A549 (cell line): ENCODE measurements at places on chromosomes 7 and 10. TPM values are rescaled to one million over a fixed set of nuclear protein-coding genes. Genes with fewer than 3 reads are reported as not detected.
A peak's percentile ranks its signal among the peaks of the same experiment; 100 is the strongest.

GRID1 gene
- polyA plus RNA-seq = 0.10 to 0.14 TPM (median 0.12 TPM) in 3 replicates

TRIP6 gene
- 38.2 to 38.5 TPM (median 38.3 TPM) in 3 replicates for polyA plus RNA-seq

EPO gene
- not detected in 3 replicates for polyA plus RNA-seq

LRRC27 gene
- 6.5 to 8.3 TPM (median 6.9 TPM) in 3 replicates for polyA plus RNA-seq

MYO1G gene
- polyA plus RNA-seq = 0.04 to 0.12 TPM (median 0.06 TPM) in 3 replicates

ZNF735 gene
- polyA plus RNA-seq = not detected in 3 replicates

FBXO24 gene
- 0.13 to 0.37 TPM (median 0.19 TPM) in 3 replicates for polyA plus RNA-seq

IKZF1 gene
- not detected in 3 replicates for polyA plus RNA-seq

STAMBPL1 gene
- polyA plus RNA-seq = 25.8 to 29.0 TPM (median 28.2 TPM) in 3 replicates

EIF5AL1 gene
- 1.5 to 5.7 TPM (median 4.1 TPM) in 3 replicates for polyA plus RNA-seq

SFRP4 gene
- polyA plus RNA-seq = 7.4 to 9.8 TPM (median 8.4 TPM) in 3 replicates

GRCh38 chr10:11798845-11799735, 24.1 kb upstream of the PROSER2 start:
- no peak for DNase-seq

GRCh38 chr7:55104712-55105433, 86.1 kb downstream of the EGFR start:
- DNase-seq = no peak

GRCh38 chr7:10592604-10593003, 381.1 kb upstream of the PHF14 start:
- DNase-seq = no peak

- no peak for DNase-seq
Measured at GRCh38 chr7:121531175-121532070, 135.3 kb upstream of the FAM3C start.

DNA sequence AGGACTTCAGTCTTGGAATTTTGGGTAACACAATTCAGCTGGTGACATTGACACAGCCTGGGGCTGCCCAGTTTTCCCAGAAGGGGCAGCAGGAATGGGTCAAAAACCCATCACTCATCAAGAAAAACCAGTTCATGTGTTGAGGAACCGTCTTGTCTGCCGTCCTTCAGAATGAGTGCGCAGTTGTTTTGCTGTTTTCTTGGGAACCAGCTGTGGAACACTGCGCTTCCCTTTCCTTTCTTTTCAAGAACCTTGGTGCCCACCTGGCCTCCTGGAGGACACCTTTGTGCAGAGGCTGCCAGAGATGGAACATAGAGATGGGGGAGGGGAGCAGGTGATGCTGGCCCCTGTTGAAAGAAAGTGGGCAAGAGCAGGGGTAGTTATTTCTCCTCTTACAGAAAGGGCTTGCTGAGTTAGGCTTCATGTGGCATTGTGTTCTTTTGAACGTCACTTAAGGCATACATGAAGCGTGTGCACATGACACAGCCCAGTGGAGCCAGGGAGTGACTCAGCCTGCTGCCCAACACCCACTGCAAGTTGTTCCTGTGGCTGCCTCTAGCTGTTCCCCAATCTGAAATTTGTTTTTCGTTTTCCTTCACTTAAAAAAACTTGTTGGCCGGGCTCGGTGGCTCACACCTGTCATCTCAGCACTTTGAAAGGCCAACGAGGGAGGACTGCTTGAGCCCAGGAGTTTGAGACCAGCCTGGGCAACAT, 87.4 kb upstream of the TNS3 start:
- peak; percentile 61 for DNase-seq

DNA sequence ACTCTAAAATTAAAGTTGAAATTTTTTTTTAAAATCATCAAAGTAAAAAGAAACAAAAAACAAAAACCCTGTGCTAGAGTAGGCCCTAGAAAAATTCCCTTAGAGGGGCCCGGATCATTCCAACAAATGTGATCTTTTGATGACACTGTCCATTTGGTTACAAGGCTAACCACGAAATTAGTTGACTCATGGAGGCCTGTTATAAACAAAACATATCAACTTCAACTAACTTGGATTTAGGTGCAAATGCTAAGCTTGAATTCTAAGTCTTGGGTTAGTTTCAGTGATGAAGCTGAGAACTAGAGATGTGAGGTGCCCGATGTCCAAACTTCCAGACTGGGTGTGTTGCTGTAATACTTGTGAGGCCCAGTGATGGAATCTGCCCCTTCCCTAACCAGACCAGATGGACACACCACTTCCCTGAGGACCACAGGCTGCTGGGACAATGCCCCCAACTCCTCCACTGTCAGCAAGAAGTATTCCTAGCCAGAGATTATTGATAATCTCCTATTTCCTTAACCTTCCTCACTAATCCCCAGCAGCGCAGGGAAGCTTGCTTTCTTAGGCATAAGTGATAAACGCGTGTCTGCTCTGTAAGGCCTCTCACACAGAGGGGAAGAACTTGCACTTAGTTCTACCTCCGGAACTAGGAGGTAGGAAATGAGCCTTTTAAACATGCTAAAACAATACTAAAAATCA, 108.7 kb downstream of the RAPGEF5 start:
- DNase-seq = no peak

DNA sequence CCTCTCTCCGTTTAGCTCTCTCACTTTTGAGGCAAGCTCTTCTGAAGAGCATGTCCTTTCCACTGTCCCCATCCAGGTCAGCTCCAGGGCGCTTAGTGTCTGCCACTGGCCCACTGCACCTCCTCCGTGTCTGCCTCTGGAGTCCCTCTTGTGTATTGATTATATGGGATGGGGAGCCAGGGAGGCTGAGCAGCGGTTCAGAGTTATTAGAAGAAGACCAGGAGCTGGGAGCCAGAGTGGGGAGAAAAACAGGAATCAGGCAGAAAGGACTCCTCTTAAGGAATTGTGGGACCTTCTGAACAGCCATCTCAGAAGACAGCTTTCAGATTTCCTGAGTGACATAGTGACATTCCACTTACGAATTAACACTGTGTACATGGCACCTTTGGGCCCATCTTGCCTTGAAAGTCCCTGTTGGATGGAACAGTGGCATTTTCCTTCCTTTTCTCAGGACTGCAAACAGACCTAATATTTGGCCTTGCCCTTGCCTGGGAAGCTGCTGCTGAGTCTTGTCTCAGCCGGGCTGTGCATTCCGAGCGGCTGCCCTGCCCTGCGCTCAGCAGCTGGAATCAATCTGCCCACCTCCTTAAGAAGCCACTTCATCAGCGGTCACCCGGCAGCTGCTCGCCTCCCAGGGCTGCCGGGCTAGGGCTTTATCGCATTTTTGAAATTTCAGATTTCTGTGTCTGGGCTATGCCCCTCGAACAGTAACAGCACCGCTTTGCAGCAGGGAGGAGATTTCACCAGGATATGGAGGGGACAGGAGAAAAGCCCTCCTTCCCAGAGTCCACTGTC, 81.1 kb upstream of the PRKG1 start:
- DNase-seq = no peak

GRCh38 chr10:116877391-116877790, 28.1 kb downstream of the ENO4 start:
- no peak for DNase-seq

DNA sequence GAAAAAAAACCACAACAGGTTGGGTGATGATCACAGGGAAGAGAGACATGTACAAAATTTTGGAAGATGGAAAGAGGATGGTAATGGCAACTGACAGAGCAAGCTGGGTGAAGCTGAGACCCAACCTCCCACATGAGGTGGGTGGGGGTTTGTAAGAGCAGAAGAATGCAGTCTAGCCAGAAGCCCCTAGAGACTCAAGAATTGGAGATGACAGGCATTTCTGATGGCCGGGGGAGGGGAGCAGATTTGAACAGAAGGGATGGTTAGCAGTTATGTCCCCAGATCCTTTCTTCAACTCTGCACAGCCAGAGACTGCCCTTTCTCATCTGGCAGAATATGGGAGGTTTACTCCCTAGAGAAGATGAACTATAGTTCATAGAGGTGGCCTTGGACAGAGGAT, 208.0 kb downstream of the GALNT17 start:
- DNase-seq = no peak

- no peak for DNase-seq
Measured at GRCh38 chr7:102830197-102830596, 81.4 kb downstream of the FAM185A start.

DNA sequence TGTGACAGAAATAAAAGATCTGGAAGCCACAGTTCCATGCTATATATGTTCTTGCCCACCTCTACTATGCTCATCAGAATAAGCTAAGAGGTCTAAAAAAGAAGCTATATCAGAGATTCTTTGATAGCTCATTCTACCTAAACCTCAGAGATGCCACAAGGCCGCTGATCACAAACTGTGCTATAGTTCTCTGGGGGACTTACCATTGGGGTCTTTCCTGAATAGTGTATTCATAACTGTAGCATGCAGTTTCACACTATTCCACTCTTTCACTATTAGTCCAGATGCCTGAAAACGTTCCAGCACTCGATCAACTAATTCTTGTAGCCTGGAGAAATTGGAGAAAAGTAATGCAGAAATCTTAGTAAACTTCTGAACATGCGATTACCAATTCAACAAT, 44.5 kb upstream of the SPOCK2 start:
- DNase-seq = no peak

DNA sequence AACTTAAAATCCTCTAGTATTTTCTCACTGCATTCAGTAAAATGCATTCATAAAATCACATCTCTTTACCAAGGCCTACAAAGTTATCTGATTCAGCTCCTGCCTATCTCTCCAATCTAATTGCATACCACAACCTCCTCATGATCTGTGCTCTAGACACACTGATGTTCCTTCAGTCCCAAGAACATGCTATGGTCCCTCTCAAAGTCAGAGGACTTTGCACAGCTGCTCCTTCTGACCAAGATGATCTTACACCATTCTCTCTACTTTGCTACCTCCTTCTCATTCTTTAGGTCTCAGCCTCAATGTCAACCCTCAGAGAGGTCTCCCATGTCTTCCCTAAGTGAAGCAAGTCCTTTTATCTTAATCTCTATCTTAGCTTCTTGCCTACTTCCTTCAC, 45.5 kb downstream of the CAV1 start:
- no peak for DNase-seq

- DNase-seq = no peak
Measured at GRCh38 chr10:109774121-109774440, 149.2 kb downstream of the XPNPEP1 start.

DNA sequence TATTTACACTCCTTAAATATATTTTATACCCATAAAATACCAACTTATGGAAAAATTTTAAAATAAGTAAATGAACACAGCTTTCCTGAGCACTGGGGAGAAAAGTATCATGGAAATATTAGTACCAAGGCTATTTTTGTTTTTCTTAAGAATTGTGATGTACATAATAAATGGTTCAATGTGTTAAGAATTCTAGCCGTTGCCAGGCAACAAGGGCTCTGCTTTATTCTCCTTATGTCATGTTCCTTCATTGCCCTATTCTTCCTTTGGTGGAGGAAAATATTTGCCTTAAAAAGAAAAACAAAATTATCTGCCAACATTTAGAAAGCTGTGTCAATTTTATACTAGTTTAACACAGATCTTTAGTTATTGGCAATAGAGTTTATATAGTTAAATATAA, 2.6 kb upstream of the ZPBP start:
- DNase-seq = no peak

- DNase-seq = no peak
Measured at GRCh38 chr10:72228318-72228751, 12.3 kb upstream of the ASCC1 start.

GRCh38 chr7:99601656-99602310, 3.7 kb downstream of the TMEM225B start:
- DNase-seq = no peak

DNA sequence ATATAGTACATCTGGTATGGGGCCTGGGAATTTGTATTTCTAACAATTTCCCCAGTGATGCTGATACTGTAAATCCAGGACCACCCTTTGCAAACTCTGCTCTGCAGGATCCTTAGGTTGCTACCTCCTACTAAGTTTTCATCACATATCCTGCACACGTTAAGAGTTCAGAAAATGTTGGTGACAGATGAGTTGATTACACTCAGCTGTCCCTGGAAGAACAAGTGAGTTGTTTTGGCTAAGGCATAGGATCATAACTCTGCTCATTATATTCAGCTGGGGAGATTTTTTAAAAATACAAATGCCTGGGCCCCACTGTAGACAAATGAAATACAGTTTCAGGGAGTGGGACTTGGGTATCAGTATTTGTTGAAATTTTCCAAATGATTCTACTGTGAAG, 274.6 kb upstream of the HABP2 start:
- DNase-seq = no peak

DNA sequence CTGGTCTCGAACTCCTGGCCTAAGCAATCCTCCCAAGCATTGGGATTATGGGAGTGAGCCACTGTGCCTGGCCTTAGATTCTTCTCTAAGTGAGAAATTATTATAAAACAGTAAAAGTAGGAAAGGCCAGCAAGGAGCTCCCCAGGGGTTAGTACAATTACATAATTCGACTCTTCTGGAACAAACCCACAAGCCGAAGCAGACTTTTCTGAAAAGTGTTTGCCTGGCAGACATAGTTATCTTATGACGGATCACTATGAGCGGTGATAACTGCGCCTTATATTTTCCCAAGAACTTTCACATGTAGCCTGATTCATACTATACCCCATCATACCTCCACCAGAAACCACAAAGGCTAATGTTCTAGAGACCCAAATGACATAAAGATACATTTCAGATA, 30.2 kb upstream of the SH3PXD2A start:
- no peak for DNase-seq

GRCh38 chr7:47689558-47689957, 107.6 kb upstream of the TNS3 start:
- DNase-seq = no peak

DNA sequence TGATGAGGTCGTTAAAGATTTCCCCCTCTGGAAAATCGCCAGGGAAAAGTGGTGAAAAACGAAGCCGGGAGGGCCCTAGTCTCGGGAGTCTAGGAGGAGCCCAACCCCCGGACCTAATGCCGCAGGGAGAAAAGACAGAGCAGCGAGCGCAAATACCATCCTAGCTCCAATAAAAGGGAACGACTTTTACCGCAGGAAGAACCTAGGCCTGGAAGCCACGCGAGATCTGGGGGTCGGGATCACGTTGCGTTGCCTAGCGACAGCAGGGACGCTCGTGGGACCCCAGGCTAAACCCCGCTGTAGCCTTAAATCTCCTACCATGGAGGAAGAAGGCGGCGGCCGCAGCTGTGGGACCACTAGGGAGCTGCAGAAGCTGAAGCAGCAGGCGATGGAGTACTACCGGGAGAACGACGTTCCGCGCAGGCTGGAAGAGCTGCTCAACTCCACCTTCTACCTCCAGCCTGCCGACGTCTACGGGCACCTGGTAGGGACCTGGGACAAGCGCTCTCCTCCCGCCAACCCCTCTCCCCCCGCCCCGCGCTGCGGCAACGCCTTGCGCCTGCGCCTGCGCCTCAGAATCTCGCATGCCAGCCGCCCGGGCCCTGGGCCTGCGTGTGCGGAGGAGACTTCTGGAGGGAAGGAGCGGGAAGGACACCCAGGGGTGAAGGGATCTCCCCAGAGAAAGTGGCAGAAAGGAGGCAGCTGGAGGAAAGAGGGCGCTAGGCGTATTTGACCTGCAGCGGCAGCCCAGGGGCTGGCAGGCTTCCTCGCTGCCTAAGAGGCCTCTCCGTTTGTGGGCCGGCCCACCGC, at the start of gene ENO4:
TSS of gene ENO4 (plus strand) at position 252 of the 810 bp plus-strand sequence. CDS start at position 320, 68 bp downstream.
- peak; percentile 89 for DNase-seq

GRCh38 chr7:19117870-19118608, 603 bp upstream of the TWIST1 start:
- no peak for DNase-seq

DNA sequence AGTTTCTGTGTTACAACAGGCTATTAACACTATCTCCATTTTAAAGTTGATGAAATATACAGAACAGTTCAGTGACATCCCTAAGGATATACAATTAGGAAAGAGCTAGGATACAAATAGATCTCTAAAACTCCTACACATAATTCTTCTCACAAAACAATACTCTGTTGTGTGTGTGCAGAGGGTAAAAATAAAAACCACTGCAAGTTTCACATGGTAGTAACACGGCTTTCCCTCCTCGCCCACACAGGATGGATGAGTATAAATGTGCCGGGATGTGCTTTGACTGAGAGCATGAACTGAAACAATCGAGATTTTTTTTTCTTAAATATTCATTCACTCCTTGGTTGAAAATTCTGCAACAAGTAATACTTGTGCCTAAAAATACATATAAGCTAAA, 131.5 kb upstream of the C1QL3 start:
- DNase-seq = no peak
